ENCODE measurements at places on chromosomes 5 and 9. TPM values are rescaled to one million over a fixed set of nuclear protein-coding genes. Genes with fewer than 3 reads are reported as not detected.

GRCh38 chr5:131171276-131171810 lies 599 bp downstream of the LYRM7 start:
- no peak for DNase-seq

- peak; percentile 82 for DNase-seq
These were observed 106.0 kb downstream of the PHF2 start for GRCh38 chr9:93682155-93682968.

- DNase-seq: no peak
These were observed 101.6 kb upstream of the TBCA start for GRCh38 chr5:77877516-77878355.

- no peak for DNase-seq
These were observed 166.2 kb upstream of the PPP2R2B start for GRCh38 chr5:147044572-147045273.

DNA sequence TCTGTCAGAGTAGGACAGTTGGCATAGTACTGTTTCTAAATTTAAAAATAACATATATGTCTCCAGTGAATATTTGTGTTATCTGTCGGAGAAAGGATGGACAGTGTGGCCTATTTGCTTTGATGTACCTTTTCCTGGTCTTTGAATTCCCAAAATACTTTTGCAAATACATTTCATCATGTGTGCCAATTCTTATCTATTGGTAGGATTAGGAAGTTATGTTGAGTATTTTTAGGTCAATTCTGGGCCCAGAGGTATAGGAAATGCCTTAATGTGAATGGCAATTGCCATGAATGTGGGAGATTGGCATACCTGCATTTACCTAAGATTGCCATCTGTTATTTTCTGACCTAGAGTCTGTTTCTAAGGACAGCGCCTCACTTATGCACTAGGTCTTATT lies 5.8 kb downstream of the FOCAD start:
- no peak for DNase-seq

Gene CHSY3
- 0.68 TPM for polyA plus RNA-seq

DNA sequence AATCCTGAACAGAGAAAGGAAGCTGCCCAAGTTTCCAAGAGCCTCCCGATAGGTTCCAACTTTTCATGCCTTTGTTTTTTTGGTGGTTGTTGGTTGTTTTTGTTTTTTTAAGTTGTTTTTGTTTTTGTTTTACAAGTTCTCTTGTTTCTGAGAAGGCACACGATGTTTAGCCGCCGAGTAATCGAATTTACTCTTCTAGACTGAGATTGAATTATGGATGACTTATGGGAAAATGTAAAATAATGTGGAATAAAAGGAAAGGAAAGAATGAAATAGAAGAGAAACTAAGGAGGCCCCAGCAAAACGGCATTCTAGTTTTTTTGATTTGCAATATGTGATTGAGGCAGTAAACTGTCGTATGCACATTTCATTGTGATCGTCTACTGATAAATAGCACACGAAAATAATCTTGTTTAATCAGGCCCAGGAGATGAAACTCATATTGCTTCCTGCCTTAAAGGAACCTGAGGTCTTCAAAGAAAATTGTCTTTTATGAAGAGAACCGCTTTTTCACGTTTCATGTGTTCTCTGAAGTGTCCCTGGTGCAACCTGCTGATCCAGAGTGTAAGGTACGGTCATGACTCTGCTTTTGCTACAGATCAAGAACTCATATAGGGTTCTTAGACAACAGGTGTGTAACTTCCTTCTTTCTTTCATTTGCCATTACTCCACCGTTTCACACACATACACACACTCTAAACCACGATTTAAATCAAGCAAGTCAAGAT lies 1.3 kb upstream of the GNAQ start:
- no peak for DNase-seq

GRCh38 chr5:130708754-130709153 lies 456.3 kb downstream of the HINT1 start:
- no peak for DNase-seq

DNA sequence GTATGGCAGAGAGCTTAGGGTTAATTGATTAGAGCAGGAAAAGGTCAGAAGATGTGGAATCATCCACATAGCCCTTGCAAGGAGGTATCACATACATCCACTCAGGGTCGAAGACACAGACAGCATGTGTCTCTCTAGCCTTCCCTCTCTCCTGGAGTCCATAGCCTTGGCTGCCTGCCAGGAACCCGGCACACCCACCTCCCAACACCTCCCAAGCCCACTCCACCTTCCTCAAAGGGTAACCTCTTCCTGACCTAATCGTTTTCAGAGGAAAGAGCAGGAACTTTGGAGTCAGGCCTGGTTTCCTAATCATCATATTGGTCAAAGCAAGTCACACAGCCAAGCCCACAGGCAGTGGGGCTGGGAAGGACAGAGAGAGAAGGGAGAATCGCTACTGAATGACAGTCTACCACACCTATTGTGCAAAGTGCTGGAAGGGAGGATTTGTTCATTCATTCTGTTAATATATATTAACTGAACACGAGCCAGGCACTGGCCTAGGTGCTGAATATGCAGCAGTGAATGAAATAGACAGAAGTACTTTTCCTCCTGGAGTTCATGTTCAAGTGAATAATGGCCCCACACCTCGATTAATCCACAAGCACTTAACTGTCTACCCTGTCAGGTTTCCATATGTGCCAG lies 107.8 kb downstream of the KCNIP1 start:
- DNase-seq: no peak

DNA sequence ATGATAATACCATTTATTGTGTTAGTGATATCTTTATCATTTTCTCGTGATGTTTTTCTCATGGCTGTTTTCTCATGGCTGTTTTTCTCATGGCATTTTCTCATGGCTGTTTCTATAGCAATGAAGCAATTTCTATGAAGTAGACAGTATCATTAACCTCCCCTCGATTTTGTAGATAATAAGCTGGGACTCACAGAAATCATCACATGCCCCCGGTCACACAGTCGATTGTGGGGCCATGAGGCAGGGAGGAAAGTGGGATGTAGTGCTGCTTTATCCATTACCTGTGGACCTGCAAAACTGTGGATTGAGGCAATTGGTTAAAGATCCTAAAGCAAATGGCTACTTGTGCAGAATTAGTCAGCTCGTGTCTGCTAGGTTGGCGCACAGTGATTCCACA lies 47.3 kb downstream of the TGFBI start:
- no peak for DNase-seq

GRCh38 chr5:135356522-135357318 lies 42.3 kb downstream of the MACROH2A1 start:
- peak; percentile 89 for DNase-seq

GRCh38 chr9:89398621-89399020 lies 80.3 kb downstream of the SECISBP2 start:
- no peak for DNase-seq

DNA sequence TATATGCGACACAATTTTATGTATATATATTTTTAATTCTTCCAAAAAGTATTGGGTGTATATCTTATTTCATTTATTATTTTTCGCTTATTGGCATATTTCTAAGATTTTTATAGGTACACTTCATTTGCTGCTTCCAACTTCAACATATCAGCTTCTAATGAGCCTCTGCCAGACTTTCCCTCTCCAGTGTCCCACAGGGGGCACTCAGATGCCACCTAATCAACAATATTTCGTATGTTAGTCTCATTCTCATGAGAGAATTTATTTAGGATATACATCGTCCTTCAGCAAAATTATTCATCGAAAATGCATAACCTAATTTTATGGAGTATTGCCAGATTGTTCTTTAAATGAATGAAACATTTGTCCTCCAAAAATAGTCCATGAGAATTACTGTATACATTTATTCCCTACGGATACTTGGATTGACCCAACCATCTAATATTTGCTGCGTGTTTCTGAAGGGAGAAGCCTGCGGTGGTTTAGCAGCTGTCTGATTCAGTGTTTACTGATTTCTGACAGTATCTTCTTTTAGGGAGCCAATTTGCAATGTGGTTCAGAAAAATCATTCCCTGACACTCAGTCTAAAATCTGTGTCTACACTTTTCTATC lies 100.6 kb upstream of the SELENOP start:
- no peak for DNase-seq

Gene GRIN1
- 0.09 TPM for polyA plus RNA-seq

DNA sequence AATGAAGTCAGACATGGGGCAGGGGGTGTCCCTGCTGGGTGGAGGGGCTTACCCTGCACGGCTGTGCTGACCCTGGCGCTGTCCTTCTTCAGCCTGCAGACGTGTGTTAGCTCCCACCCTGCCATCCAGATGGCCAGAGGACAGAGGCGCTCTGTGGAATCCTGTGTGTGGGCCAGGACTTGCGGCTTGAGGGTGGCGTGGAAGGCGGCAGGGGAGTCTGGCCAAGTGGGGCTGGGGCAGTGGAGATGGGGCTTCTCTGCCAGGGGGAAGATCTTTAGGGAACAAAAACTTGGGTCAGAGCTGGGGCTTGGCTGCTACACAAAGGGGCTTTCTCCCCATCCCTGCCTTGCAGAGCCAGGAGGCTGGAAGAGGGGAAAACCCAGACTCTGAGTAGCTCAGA lies 46.5 kb upstream of the SYNPO start:
- peak; percentile 85 for DNase-seq

DNA sequence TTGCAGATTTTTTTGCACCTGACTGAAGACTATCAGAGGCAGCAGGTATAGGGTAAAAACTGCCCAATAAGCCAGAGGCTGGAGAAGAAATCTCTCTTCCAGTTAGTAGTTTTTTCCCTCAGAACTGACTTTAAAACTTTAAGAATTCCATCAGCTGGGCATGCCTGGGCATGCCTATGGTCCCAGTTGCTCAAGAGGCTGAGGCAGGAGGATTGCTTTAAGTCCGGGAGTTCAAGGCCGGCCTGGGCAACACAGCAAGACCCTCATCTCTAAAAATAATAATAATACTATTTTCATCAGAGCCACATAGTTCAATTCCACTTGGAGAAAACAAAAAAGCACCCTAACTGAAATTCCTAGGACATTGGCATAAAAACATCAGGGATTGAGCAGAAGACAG lies 30.3 kb downstream of the SUSD1 start:
- no peak for DNase-seq

Data from right cardiac atrium (tissue), 5 donors.